Urothelium cell line (cell line): ENCODE measurements at places on chromosomes 1 and 21.

DNA sequence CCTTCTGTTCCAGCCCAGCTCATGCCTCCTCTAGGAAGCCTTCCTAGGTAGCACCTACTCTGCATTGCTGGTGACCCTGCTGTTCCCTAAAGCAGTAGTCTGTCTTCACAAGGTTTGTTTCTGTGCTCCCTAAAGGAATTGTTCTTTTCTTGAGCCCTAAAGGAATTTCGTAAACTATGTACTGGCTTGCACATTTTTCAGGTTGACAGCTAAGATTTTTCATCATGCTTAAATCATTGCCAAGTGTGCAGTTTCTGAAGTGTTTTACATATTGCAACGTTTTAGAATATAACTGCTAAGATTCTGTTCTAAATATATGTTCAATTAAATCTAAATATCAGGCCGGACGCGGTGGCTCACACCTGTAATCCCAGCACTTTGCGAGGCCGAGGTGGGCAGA is 13.1 kb downstream of the S100A16 start:
- DNase-seq = no peak

DNA sequence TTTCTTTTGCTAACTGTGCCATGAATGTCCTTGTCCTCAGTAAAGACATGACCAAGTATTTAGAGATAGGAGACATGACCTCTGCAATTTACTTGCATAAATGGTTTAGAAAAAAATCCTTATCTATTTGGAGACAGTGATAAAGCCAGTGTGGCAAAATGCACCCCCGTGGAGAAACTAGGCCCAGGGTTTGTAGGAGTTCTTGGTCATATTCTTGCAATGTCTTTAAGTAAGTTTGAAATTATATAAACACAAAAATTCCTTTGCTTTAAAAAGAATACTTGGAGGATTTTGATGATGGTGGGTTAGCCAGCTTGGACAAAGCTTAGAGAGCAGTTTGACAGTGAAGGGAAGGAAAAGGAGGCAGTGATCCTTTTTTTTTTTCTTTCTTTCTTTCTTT is 101.9 kb upstream of the SLC45A1 start:
- no peak for DNase-seq

DNA sequence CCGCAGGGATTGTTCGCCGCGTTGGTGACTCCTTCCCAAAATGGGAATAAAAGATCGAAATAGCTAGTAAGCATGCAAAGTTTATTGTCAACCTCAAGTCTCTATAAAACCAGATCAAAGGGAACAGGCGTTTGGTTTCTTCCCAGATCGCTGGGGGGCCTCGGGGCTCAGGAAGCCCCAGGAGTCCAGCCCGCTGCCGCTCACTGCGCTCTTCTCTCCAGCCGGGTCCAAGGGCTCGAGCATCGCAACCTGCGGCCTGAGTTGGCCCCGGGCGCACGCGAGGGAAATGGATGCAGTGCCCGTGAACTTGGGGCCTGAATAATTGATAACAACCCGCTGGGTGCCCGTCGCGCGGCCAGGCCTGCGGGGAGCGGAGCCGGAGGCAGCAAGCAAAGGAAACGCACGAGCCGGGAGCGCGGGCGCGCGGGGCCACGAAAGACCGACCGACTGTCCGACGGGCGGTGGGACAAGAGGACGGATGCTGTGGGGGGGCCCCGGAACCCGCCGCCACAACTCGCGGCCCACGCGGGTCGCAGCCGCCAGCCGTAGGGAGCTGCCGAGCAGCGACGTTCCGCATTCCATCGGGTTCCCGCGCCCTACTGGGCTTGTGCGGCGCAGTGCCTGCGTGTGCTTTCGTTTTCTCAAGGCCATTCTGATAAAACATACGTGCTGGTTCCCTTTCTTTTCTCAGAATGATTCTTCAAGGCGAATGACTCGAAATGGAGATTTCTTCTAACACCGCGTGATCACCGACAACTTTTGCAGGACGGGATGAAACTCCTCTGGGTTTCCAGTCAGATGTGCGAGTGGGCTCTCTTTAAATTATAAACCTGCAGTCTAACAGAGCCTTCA is 14.0 kb upstream of the ALX3 start:
- DNase-seq = no peak

- no peak for DNase-seq
These were observed 23.0 kb downstream of the ZBED6 start for GRCh38 chr1:203818399-203818798.

DNA sequence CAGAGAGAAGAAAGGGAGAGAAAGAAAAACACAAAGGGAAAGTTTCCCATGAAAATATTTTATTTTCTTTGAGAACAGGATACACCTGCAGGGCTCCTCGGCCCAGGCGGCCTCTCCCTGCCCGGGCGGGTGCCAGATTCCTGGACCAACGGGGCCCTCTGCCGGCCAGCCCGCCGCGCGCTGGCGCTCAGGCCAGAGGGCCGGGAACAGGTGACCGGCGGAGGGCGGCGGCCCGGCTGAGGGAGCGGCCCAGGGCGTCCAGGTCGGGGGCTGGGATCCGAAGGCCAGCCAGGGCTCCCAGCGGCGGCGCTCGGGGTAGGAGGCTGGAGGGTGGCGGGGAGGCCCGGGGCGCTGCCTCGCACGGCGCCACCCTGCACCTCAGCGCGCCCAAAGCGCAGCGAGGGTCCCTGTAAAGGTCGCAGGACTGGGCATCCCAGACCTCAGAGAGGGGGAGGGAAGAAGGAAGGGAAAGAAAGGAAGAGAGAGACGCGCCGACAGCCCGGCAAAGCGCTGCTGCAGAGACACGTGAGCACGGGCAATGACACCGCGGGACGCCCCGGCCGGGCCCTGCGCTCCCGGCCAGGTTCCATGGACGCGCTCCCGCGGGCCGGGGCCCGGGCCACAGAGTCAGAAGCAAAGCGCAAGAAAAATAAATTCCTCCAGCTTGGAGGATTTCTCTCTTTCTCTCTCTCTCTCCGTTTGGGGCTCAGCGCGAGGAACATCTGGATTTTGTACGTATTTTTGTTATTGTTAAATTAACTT is 927 bp downstream of the WNT9A start:
- peak; percentile 81 for DNase-seq

DNA sequence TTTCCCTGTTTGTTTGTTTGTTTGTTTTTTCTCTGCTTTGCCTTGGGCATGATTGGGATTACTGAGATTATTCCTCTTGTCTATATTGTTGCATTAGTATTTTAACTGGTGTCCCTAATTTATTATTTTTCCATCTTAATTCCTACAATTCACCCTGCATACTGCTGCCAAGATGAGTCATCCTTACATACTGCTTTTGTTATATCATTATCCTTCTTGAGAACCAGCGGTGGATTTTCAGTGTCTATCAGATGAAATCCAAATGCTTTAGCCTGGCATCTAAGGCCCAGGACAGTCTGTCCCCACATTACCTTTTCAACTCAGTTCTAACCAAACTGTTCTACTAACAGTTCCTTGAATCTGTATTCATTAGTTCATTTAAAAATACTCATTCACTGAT is 101.7 kb downstream of the OLFML2B start:
- DNase-seq = no peak

DNA sequence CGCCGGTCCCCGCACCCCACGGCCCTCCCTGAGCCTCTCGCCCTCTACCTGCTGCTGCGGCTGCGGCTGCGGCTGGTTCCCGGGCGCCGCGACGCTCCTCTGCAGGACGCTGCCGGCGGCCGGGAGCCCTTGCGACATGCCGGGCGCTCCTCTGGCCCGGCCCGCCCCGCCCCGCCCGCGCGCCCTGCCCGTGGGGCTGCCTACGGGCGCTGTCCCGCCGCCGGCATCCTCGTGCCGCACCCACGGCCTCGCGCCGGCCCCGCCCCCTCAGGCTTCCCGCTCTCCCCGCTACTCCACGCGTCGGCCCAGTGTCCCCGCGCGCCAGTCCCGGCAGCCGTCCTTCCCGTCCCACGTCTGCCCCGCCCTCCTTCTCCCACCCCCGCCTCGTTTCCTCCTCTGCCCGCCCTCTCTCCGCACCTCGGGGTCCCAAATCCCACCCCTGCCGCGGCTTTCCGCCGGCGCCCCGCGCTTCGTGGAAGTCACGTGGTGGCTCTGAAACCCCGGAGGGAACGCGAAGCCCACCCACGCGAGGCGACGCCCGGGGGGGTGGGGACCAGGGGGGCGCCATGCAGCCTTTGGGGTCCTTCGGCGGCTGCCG is at the start of gene BATF3:
BATF3 (minus strand) TSS at position 216 of the 598 bp plus-strand sequence; CDS start at position 138, 78 bp downstream.
- DNase-seq = peak; percentile 53
